ENCODE measurements at places on chromosomes 13 and 19.

DNA sequence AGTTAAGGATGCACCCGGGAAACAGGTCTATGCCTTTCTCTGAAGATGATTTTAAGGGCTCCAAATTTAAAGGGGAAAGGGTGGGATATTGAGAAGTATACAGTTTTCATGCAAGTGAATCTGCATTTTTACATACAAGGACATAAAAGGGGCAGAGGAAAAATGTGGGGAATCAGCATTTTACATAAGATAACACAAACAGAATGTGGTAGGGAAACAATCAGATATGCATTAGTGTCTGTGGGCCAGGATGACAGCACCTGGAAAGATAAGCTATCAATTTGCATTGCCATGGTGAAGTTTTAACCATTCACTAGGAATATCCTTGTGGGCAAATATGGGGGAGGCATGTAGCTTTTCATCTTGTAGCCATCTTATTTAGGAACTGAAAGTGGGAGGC is 24.1 kb downstream of the IGFL3 start:
- no peak for DNase-seq

DNA sequence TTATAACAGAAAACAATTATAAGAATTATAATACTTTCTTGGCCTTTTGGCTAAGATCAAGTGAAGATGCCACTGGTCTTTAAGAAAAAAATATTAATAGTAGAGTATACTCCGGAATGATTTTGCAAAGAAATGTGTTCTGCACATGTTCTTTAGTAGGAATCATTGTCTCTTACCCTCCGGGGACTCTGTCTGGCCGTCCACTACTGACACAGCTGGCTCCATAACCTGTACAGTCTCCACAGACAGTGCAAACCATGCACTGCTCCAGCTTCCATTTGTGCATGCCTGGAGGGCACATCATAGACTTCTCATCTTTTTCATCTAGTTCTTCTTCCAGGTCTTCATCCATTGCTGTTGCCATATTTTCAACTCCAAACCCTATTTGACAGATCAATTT is 75.9 kb downstream of the MYCBP2 start:
- no peak for DNase-seq

- peak; percentile 75 for DNase-seq
These were observed 1.2 kb upstream of the KCNA7 start for GRCh38 chr19:49073514-49074378.

DNA sequence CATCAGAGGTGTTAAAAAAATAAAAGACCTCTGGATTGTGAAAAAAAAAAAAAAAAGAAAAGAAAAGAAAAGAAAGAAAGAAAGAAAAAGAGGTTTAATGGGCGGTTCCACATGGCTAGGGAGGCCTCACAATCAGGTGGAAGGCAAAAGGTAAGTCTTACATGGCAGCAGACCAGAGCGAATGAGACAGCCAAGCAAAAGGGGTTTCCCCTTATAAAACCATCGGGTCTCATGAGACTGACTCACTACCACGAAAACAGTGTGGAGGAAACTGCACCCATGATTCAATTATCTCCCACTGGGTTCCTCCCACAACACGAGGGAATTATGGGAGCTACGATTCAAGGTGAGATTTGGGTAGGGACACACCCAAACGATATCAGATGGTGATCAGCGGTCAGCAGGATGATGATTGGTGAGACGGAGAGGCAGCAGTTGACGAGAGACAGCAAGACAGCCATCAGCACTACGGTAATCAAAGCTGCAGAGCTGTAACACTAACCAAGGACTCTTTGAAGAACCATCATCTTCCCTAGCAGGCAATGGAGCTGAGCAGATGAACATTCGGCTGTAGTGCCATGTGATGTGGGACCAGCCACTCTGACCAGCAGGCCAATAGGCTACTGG is 3.9 kb upstream of the CD209 start:
- no peak for DNase-seq

DNA sequence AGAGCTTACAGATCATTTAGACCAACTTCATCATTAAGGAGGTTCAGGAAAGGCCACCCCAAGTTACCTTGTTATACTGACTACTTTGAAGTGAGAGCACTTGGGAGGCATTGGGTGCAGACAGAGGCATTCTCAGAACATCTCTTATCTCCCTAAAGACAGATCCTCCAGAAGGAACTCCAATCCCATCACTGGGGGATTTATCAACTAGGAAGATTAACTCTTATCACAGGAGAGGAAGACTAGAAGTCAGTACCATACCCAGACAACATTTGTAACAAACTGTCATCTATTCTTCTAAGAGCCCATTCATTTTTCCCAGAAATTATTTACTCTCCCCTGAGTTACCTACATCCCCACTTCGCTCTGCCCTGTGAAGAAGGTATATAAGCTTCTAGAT is 5.8 kb upstream of the RFXAP start:
- no peak for DNase-seq

- peak; percentile 37 for DNase-seq
These were observed 33.1 kb downstream of the CAPN12 start for GRCh38 chr19:38710928-38711725.

- DNase-seq: no peak
These were observed 38.7 kb downstream of the KATNAL1 start for GRCh38 chr13:30268673-30269072.

DNA sequence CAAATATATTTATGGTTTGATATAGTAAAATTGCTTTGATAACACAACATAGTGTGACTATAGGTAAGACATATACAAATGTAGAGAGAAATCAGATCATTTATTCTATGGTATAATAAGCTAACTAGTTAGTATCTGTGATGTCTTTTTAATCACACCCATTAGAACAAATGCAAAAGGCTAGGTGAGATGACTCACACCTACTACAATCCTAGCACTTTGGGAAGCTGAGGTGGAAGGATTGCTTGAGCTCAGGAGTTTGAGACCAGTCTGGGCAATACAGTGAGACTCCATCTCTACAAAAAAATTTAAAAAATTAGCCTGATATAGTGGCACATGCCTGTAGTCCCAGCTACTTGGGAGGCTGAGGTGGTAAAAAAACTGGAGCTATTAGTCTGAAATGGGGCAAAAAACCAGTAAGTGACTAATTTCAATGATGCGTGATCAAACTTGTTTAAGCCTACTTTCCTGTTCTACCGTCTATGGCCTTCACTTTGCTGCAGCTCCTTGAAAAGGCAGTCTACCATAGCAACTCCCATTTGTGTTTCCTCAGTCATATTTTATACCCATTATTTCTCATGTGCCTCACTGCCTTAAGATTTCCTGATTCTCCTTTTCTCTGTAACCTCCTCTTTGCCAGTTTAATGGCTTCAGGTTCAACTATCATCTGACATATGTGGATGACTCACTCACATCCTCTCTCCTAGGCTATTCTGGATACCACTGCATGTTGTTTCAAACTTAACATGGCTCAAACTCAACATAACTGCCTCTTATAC is 12.5 kb downstream of the ALG5 start:
- DNase-seq: no peak

- DNase-seq: no peak
These were observed 5.4 kb downstream of the RNU6-9 start for GRCh38 chr19:898663-899062.

GRCh38 chr13:102276404-102276803 is 125.4 kb downstream of the FGF14 start:
- DNase-seq: no peak

- DNase-seq: no peak
These were observed 81.6 kb upstream of the TM9SF2 start for GRCh38 chr13:99419591-99420243.

GRCh38 chr19:2327773-2328400 is 499 bp downstream of the LSM7 start:
- DNase-seq: no peak

DNA sequence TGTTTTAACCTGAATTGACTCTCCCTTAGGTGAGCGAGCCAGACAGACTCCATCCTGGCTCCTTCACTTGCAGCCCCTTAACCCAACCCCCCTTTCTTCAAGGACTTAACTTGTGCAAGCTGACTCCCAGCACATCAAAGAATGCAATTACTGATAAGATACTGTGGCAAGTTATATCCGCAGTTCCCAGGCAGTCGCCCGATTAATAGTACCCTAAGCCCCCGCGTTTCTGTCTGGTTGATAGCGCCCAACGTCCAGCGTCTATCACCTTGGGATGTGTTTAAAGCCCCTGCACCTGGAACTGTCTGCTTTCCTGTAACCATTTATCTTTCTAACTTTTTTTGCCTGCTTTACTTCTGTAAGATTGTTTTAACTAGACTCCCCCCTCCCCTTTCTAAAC is 6.2 kb downstream of the HSD17B14 start:
- DNase-seq: no peak

GRCh38 chr13:24511816-24512196 is 772 bp downstream of the PARP4 start:
- DNase-seq: no peak

GRCh38 chr19:16577531-16577985 is 5.3 kb upstream of the SLC35E1 start:
- no peak for DNase-seq

GRCh38 chr13:54124700-54125099 is 1096.1 kb downstream of the OLFM4 start:
- DNase-seq: no peak

- no peak for DNase-seq
These were observed 2.4 kb downstream of the IL27RA start for GRCh38 chr19:14033946-14034345.

DNA sequence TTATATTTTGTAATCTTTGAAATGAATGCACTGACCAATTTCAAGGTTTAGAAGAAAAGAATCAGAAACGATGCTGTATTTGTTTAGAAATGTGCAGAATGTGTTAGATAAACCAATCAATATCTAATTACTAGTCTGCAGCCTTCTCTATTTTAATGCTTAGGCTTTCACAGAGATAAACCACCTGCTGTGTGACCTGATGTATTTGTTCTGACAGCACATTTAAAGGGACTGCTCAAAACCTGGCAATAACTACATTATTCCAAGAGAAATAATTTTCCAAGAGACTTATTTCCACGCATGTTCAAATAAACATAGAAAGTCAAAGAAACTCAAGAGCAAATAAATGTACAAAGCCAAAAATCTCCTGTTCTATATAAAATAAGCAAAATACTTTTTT is 641.6 kb upstream of the PCDH20 start:
- no peak for DNase-seq

GRCh38 chr13:112641456-112642089 is 48.3 kb upstream of the ATP11A start:
- DNase-seq: no peak

DNA sequence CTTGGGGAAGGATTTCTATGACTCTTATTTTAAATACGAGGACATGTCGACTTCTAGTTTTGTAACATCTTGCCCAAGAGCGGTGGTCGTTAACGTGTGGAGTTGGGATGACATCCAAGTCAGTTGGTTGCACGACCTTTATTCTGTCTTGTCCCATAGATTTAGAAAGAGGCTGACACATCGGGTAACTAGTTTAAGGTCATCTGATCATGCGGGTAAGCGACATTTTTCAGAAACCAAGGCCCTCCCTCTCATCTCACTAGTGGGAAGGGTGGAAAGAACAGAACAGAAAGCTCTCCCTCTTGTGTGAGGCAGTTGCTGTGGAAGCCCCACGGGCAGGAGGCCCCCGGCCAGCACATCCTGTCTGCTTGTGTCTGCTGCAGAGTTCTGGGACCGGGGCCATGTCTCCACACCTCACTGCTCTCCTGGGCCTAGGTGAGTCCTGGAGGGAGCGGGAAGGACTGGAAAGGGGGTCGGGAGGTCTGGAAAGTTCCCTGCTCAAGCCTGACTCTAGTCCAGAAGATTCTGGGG is at the start of gene LAIR2:
TSS of gene LAIR2 (plus strand) at position 314 of the 531 bp plus-strand sequence. CDS start at position 402, 88 bp downstream.
- no peak for DNase-seq

DNA sequence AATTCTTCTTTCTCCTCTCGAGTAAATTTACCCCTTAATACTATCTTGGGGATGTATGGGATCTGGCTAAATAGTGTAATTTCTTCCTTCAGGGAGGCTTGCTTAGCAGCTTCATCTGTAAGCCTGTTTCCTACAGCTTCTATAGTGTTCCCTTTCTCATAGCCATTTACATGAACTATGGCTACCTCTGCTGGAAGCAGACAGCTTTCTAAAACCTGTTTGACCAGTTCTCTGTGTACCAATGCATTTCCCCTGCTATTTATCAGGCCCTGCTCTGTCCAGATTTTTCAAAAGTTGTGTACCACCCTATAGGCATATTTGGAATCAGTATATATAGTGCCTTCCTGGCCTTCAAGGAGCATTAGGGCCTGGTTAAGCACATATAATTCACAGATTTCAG is 113.6 kb upstream of the PCDH9 start:
- DNase-seq: no peak

DNA sequence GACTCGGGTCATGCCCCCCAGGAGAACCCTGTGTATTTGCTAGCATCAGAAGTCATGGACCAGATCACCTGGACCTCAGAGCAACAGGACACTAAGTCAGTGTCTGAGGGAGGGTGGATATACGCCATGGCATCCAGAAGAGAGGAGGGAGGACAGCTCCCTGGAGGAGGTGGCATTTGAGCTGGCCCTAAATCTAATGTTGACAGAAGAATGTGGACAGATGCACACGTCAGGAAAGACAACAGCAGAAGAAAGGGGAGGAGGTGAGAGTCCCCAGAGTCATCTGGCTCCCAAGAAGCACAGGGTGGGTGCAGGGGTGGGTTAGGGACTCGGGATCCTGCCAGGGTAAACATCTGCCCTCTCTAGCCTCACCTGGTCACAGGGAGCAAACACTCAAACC is 24.5 kb upstream of the CCNE1 start:
- no peak for DNase-seq

GRCh38 chr13:33757713-33758112 is 60.2 kb upstream of the RFC3 start:
- no peak for DNase-seq

DNA sequence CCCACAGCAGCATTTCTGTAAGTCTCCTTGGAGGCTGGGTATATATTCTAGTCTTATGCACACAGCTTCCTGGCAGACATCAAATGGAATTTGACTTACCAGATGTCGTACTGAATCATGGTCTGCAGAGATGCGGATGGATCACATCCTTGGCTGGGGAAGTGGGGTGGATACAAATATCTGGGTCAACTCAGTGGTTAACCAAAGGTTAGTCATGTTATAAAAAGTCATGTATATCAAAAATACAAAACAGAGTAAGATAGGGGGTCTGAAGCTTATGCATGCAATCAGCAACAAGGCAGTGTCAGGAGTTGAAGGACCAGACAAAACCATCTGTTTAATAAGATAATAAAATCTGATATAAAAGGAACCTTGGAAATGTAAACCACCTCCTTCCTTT is 61.9 kb downstream of the WASF3 start:
- no peak for DNase-seq

DNA sequence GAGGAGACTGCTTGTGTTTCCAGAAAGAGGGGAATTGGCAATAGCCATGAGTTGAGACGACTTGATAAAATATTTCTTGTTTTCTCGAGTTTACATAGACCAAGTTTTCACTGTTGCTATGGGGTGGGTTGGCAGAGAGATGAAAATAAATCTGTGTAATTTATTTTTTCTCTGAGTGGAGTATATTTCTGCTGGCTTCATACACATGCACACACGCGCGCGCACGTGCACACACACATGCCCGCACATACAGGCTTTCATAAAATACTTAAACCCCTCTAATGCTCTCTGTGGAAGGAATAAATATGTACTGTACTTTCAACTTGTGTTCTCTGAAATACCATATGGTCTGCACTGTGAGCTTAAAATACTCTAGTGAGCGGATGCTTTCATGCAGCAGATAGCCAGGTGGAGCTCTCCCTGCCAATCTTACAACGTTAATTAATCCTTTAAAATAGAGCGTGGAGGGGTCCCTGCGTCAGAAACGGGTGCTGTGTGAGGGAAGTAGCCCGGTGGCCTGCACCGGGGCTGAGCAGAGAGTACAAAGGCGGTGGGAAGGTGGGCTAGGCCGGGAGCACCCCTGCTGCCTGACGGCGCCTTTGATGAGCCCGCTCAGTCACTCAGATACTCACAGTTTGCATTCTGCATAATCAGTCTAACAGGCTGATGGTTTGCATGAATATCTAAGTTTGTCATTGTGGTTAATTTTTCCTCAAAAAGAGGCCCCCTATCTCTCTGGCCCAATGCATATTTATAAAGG is 44.1 kb downstream of the CCNE1 start:
- DNase-seq: no peak
